ENCODE measurements at places on chromosomes 7 and 10.
A peak's percentile ranks its signal among the peaks of the same experiment; 100 is the strongest.

- no peak for DNase-seq
Measured at GRCh38 chr7:131104596-131105293, 222.9 kb upstream of the MKLN1 start.

DNA sequence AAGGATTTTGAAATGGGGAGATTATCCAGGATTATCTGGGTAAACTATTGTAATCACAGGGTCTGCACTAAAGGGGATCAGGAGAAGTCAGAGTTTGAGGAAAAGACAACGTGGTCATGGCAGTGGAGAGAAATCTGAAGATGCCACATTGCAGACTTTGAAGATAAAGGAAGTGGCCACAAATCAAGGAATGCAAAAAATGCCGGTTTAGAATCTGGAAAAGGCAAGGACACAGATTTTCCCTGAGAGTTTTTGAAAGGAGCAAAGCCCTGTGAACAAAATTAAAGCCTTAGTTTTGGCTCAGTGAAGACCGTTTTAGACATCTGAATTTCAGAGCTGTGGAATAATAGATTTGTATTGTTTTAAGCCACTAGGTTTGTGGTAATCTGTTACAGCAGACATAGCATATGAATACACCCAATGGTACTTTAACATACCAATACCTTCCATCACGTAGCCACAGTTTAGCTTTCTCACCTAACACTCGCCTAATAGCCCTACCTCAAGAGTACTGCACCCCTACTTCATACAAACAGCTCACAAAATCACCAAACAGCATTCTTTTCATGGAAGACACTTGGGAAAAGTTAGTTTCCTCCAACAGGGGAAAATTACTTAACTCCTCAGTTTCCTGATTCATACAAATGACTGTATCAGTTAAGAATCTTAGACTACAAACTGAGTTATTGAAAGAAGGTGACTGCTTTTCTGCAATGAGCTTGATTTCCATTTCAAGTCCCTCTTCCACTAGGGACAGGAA, 446.5 kb downstream of the INHBA start:
- no peak for DNase-seq

GRCh38 chr7:19920166-19920565, 146.7 kb upstream of the TMEM196 start:
- DNase-seq: no peak

GRCh38 chr7:45524445-45524844, 49.7 kb upstream of the ADCY1 start:
- DNase-seq: no peak

DNA sequence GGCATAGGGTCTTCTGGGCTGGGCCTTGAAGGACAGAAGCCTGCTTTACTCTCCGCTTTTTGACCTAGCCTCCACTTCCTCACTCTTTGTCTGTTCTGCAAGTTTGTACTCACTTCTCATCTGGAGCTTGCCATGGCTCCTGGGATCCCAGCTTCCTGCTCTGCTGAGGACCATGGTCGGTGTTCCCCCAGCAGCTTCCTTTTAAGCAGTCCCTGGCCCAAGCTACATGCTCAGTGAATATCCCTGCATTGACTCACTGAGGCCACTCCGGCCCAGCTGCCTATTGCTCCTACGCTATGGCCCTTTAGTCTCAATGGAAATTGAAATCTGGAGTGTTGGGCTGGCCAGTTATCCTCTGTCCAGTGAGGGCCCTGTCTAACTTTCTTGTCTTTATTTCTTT, 427.7 kb downstream of the RPS24 start:
- DNase-seq: no peak

DNA sequence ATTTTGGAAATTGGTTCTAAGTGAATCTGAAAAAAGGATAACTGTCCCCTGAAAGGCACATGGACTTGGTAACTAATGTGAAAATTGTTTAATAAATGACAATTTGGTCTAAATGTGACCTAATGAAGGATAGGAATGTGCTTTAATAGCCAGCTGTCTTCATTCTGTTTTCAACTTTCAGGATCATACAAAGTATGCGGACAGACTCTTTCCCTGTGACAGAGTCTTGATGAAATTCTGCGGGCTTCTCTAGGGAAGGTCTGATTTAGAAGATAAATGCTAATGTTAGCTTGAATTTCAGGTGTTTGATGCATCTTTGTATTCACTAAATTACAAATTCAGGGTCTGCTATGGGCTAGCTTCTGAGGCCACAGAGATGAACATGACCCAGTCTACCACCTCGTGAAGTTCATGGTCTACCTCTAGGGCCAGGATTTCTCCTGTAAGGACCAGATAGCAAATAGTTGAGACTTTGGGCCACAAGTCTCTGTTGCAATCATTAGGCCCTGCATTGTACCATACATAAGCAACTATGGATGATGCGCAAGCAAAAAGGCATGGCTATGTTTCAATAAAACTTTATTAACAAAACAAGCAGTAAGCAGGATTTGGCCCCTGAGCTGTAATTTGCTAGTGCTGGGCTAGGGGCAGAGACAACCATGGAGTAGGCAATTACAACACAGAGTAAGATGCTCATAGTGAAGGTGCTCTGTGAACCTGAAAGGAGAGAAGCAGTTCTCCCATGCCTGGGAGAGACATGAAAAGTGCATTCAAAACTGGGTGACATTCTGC, 368.6 kb downstream of the INHBA start:
- no peak for DNase-seq

GRCh38 chr7:128863433-128863989, 855 bp downstream of the ATP6V1F start:
- peak; percentile 74 for DNase-seq

DNA sequence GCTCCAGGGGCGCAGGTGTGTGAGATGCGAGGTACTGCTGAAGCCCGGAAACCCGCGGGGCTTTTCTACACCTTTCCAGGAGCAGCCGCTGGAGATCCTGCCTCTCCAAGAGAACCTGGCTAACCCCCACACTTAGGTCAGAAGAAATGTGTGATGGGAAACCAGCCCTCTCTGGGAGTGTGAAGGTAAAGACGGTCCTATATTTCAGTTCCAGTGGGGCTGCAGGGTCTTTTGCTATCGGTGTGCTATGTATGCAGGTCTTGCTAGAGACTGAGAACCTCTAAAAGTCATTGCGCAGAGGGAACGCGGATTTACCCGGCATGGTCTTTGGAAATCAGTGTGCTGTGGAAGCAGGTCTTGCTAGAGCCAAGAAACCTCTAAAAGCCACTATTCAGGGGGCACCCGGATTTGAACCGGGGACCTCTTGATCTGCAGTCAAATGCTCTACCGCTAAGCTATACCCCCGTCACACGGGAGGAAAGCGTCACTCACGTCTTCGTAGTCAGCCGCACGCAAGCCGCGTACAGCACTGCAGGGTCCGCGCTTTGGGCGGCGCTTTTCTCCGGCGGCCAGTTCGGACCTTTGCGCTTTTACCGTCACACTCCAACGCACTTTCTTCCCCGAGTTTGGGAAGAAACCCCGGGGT, 46.0 kb downstream of the ZNF777 start:
- no peak for DNase-seq

Measured in GM13976 (cell line).